ENCODE measurements at places on chromosomes 4 and X. TPM values are rescaled to one million over a fixed set of nuclear protein-coding genes. Genes with fewer than 3 reads are reported as not detected.

DNA sequence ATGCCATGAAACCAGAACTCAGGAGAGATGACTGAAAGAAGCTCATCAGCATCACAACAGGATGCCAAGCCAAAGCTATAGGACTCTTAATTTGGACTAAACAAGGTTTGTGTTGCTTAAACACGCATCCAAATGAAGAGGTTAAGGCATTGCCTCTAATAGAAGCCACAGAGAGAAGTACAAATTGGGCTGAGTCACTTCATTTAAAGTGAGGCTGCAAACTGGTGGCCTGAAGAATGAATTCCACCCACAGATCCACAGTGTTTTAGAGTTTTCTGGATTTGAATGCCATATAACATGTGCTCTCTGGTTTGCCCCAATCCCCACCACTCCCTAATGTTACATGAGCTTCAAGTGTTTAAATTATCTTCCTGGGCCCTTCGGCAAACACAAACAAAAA, 103.5 kb downstream of the FIP1L1 start:
- no peak for DNase-seq

DNA sequence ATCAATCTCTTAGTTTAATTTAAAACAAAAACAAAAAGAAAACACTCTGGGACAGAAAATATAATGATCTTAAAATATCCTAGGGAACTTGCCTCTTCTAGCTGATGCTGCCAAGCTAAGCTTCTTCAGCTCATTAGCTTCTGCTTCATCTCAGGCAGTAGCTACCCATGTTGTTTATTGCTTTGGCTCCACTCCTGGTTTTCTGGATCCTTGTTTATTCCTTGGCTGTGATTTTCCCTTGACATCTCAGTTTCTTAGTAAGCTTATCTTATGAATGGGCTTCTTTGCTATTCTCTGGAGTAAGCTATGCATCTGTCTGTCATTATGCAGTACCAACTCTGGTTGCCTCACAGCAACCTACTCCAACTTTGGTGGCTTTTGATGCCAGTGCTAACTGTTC, 5.1 kb upstream of the MTHFD2L start:
- no peak for DNase-seq

DNA sequence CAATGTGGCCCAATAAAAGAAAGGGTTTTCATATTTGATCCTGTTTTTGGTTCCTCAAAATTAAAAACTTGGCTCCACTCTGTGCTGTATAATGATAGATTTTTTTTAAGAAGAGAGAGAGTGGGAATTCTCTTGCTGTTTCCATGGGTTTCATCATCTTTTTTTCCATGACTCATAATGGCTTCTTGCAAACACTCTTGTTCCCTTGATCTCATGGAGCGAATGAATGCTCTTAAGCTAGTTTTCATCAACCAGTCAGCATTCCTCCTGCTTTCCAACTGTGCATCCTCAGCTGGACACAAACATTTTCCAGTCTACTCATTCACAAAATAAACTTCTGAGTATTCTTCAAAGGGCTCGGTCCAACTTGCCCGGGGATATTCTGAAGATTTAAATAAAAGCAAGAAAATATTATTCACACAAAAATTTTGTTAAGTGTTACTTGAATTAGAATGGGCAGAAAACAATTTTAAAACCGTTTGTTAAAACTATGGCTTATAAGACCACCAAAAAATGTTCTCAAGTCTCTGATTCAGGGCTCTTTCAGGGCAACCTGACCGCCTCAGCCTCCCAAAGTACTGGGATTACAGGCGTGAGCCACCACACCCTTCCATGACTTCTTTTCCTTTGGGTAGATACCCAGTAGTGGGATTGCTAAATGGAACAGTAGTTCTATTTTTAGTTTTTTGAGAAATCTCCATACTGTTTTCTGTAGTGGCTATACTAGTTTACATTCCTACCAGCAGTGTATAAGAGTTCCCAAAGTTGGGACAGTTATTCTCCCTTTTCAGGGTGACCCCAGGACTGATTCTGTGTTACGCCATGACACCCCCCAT, 64.7 kb downstream of the TMEM156 start:
- DNase-seq, result no peak

- DNase-seq, result no peak
Observed at GRCh38 chrX:10001496-10001895, 34.3 kb downstream of the CLDN34 start.

POF1B gene
- total RNA-seq, result not detected
